T-helper 2 cell (primary cell): ENCODE measurements at places on chromosomes 16 and 17.

GRCh38 chr17:19470530-19471261, 59.7 kb downstream of the RNF112 start:
- no peak for DNase-seq

GRCh38 chr16:82716361-82716855, 89.6 kb downstream of the CDH13 start:
- DNase-seq: no peak

DNA sequence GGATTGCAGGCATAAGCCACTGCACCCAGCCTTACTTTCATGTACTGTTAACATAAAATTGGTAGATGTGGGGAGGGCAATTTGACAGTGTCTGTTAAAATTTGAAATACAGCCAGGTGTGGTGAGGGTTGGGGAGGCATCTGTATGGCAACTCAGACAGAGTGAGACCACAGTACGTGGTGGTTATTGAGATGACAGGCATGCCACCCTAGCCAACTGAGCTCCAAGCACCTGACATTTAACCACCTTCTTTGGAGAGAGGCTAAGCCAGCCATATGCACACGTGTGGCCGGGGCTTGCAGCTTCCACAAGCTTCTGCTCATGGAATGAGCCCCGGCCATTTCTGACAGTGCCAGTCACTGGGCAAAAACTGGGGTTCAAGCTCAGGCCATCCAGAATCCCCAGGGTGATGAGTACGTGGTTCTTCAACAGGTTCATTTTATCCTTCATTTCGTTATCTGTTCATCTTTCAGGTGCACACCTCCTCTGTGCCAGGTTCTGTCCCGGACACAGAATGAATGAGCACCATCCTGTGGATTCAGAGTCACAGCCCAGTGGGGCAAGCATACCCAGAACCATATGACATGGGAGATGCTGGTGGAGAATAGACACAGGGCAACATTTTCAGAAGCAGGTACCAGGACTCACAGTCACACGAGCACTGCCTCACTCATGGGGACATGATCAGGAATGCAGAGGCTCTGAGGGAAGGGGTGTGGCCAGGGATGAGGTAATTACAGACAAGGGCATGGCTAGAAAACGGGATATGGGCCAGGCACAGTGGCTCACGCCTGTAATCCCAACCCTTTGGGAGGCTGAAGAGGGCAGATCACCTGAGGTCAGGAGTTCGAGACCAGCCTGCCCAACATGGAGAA, 36.2 kb downstream of the C16orf82 start:
- DNase-seq: no peak

DNA sequence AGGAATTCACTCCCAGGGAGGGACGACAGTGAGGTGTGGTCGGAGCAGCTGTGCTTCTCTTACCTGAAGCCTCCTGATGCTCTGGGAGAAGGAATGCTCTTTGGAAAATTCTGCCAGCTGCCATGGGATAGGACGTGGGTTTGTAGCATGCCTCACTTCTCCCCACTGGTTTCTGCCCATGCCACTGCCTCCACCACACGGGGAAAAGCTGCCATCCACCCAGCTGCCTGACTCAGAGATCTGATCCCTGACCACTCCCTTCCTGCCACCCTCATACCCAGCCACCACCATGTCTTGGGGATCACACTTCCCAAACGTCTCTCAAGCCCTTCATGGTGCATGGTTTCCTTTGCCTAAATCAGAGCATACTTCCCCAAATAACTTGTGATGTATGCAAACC, 80.0 kb downstream of the CPPED1 start:
- DNase-seq: no peak

- DNase-seq: no peak
These were observed 91.8 kb downstream of the KCNJ2 start for GRCh38 chr17:70261170-70261569.

DNA sequence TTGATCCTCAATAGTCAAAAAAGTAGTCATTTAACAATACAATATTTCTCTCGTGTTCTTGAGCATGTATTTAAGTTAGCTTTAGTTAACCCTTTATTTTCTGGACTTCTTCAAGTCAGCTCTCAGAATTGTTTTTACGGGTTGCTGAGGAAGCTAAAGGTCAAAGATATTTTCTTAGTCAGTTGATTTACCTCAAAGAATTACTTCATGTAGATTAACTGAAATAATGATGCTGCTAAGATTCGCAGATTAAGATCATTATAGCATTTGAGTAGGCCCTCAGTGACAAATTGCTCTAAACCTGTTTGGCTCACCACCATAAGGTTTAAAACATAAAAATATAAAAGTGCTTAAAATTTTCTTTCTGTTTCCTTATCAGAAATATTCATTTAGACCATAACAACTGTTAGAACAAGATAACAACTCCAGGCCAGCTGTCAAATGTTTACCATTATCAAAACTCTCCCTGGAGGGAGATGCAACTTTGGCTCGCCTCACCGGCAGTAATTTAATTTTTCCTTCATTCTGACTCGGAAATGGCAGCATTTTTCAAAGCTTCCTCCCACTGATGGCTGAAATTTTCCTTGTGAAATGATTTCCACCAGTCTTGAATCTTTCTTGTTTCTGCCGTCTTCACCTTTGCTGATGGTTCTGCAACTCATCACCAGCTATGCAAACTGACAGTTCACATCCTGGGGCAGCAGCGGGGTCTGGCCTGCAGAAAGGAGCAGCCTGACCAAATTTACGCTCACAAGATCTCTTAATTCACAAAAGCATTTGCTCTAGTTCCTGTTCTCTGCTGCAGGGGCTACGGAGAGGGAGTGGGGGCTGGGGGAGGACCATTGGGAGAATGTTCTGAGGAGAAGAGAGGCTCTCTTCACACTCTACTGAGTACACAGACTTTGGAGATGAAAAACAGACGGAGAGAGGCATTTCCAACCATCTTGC, 254.8 kb upstream of the TBX2 start:
- no peak for DNase-seq

GRCh38 chr17:8345951-8346665, 6.5 kb downstream of the ODF4 start:
- DNase-seq: no peak

DNA sequence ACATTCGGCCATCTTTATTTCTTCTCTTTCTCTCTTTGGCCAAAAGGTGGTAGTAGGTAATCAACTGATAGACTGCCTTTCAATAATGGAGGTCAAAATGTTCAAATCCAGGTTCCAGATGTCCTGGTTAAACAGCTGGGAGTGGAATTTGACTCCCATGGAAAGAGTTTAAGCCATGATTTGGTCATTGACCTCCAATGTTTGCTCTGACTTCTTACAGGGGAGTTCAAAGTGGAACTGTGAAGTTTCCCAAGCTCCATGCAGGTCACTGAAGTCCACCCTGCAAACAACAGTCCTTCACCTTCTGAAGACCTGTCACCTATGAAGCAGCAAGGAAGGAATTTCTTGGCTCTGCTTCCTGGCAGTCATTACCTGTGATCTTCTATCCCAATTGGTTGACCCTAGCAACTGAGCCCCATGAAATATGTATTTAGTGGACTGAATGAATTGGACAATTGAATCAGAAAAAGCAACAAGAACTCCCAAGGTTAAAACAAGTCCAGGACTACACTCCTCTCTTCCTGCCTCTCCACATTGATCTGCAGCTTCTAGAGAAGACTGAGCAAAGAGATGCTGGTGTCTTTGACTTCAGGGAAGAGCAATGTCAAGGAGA, 28.0 kb upstream of the SOX9 start:
- DNase-seq: no peak
